NCI-H69 (cell line): ENCODE measurements at places on chromosomes 16 and 17.

GRCh38 chr16:88050952-88051660 is 99.9 kb downstream of the BANP start:
- no peak for DNase-seq

GRCh38 chr16:8594149-8594666 is 3.9 kb upstream of the TMEM114 start:
- no peak for DNase-seq

DNA sequence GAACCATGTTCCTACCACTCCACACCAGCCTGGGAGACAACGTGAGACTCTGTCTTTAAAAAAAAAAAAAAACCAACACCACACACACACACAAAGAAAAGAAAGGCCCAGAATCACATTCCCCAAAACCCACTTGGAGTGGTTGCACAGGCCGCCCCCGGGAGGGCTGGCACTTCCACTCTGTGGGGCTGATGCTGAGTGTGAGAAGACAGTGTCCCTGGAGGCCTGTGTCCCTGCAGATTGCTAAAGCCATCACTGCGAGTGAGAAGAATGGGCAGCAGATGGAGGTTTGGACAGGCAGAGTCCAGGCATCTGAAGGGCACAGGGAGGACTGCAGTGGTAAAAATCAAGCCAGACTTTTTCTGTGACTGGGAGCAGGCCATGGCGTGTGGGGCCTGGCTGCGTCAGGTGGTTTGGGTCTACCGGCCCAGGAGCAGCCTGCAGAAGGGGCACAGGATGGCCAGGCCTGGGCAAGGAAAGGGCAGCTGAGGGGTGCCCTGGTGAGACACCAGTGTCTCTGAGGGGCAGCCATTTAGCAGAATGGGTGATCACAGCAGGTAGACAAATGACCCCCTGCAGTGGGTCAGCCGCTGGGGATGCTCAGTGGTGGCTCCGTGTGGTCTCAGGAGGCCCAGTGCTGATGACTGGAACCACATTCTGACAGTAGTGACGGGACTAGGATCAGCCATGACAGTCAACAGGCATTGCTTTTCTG is 13.1 kb downstream of the CTRB2 start:
- DNase-seq = no peak

GRCh38 chr16:2091547-2092255 is 43.9 kb downstream of the TSC2 start:
- DNase-seq = no peak

DNA sequence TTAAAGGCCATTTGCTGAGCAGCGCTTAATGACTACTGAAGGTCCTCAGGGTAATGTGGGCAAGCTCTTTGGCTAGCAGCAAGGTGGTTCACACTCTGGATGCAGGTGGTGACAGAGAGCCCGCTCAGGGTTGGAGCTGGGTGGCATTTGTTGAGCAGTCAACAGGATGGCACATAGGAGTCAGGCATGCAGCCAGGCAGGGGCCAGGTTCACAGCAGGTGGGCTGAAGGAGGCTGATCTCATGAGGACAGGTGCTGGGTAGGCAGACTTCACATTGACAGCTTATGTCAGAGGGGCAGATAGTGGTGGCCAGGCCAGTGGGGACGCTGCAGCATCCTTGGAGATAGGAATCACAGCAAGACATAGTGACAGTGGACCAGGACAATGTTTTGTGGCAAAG is 4.5 kb downstream of the KRTAP3-1 start:
- peak; percentile 40 for DNase-seq

DNA sequence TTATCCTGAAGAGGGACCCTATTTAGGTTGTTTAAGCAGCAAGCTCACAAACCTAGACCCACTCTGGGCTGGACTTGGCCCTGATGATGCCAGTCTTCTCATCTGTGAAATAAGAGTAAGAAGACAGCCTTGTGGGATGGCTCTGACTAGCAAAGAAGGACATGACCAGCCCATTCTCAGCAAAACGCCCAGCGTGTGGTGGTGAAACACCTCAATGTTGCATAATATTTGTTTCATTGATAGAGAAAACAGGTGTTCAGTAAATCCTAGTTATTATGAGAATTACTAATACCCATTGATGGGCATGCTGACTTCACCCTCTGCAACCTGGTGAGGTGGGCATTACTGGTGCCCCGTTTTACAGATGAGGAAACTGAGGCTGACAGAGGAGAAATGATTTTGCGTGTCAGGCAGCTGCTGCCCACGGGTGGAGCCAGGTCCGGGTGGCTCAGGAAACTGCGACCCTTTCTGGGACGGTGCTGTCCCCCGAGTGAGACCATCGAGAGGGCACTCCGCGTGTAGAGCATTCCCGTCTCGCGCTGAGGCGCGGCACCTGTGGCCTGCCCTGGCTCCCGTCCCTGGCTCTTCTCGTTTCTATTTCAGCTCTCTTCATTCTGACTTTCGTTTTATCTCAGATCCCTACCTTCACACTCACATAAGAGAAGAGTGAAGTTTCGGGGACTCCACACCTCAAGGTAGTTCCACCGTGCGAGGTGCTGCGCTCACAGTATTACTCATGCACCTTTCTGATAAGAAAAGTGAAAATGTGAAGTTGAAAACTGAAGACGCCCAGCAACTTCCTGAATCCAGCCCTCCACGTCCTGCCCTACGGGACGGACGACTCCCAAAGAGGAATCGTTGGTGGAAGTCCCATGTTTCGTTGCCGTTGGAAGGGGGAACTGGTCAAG is 48.5 kb downstream of the IRF8 start:
- DNase-seq = no peak

GRCh38 chr17:43772877-43773648 is 5.7 kb downstream of the DUSP3 start:
- DNase-seq = no peak

- peak; percentile 35 for DNase-seq
Observed at GRCh38 chr16:57265850-57266530, 18.5 kb downstream of the PLLP start.

GRCh38 chr16:79593754-79594153 is 6.8 kb downstream of the MAF start:
- DNase-seq = no peak

- DNase-seq = no peak
Observed at GRCh38 chr17:48468299-48468698, 38.3 kb upstream of the SKAP1 start.

- peak; percentile 27 for DNase-seq
Observed at GRCh38 chr16:14354561-14355351, 275.3 kb downstream of the PARN start.

GRCh38 chr17:63540590-63540989 is 9.7 kb upstream of the DCAF7 start:
- no peak for DNase-seq

DNA sequence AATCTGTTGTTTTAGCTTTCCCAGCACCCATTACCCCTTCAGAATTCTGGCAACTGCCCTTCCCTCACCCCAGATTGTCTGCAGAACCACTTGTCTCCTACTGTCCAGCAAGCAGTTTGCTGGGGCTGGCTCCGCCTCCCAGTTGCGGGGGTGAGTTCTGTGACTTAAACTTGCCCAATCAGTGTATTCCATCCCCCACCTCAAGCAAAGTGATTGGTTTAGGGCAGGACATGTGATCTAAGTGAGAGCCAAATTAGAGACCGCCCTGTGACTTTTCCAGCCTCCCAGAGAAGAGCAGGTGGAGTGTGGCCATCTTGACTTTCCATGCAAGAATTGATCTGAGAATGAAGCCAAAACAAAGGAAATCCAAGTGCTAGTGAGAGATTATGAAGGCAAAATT is 22.7 kb upstream of the SRCIN1 start:
- DNase-seq = peak; percentile 59

DNA sequence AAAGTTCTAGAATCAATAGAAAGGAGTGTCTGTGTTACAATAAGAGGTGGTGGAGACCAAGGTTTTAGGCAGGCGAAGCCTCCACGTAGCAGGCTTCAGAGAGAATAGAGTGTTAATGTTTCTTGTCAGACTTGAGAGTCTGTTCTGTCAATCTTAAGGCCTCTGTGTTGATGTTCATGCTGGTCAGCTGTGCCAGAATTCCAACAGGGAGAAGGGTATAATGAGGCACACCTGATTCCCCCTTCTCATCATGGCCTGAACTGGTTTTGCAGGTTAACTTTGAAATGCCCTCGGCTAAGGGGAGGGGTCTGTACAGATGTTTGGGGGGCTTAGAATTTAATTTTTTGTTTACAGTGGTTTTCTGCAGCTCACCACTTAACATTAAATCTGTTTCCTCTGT is 46.0 kb downstream of the RNF112 start:
- DNase-seq = no peak

- DNase-seq = no peak
Observed at GRCh38 chr17:4998027-4998731, 429 bp downstream of the KIF1C start.

DNA sequence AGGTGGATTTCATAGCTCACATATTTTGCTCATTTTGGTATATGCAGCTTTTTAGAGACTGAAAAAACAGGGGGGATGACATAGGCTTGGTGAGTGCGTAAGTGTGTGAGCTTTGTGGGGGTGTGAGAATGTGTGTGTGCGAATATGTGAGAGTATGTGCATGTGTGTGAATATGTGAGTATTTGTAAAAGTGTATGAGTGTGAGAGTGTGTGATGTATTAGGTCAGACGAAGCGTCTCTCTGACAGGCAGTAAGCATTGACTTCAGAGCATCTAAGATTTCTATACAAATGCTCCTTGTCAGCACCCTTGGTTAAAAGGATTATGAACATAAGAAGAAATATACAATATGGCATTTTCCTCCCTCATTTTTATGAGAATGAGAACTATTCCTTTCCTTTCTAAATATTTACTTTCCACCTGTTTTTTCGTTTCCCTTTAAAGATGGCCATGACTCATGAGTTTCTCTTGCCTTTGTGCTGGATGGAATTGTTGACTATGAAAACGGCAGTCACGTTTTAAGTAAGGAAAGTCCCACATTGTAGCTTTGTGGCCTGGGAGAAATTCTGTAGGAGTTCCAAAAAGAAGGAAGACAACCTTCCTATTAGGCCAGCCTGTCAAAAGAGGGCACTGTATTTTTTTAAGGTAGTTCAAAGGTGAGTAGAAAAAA is 276.4 kb downstream of the FOXL1 start:
- DNase-seq = no peak

DNA sequence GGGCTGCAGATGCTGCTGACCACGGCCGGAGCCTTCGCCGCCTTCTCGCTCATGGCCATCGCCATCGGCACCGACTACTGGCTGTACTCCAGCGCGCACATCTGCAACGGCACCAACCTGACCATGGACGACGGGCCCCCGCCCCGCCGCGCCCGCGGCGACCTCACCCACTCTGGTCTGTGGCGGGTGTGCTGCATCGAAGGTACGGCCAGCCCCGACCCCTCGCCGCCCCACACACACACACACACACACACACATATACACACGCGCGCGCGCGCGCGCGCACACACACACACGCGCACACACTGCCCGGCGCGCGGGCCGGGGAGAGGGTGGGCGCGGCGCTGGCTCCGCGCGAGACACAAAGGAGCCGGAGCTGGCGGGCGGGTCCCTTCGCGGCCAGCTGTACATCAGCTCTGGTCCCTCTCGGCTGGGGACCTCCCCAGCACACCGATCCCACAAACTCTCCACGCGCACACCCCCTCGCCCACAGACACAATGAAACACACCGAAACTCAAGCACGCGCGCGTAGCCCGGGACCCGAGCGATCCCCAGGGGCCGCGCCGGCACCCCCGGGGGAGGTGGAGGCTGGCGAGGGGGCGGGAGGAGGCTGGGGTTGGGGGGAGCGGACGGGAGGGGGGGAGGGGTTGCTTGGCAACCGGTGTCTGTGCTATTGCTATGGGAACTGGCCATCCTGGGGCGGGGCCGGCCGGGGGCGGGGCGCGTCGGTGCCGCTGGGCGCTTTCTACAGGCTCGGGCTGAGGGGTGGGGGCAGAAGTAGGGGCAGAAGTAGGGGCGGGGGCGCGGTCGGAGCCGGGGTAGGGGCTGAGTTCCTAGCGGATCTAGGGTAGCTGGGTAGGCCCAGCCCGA is 658 bp downstream of the CACNG4 start:
- DNase-seq = peak; percentile 91

GRCh38 chr16:17509194-17509593 is 38.4 kb upstream of the XYLT1 start:
- no peak for DNase-seq
